ENCODE measurements at places on chromosomes 3 and 15.
A peak's percentile ranks its signal among the peaks of the same experiment; 100 is the strongest.

- no peak for DNase-seq
These were observed 214.6 kb upstream of the MDFIC2 start for GRCh38 chr3:70527026-70527425.

GRCh38 chr3:56801662-56802377 is at the start of gene ARHGEF3:
ARHGEF3 (minus strand) TSS chr3:56801949; CDS start chr3:56801798, 151 bp downstream.
- peak; percentile 73 for DNase-seq

DNA sequence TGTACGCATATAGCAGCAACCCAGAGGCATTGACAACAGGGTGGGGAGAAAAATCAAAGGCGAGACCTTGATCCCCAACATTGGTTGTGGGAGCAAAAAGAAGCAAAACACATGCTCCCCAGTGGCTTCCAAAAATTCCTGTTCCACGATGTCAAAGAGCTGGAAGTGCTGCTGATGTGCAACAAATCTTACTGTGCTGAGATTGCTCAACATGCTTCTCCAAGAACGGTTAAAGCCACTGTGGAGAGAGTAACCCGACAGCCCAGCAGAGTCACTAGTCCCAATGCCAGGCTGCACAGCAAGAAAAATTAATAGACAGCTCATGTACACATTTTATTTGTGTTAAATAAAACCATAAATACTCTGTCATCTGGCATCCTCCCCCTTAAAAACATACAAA is 179.9 kb upstream of the PFN2 start:
- no peak for DNase-seq

GRCh38 chr3:136690599-136690998 is 61.6 kb downstream of the STAG1 start:
- DNase-seq, result no peak

- DNase-seq, result no peak
These were observed 4.8 kb upstream of the MORC1 start for GRCh38 chr3:109122690-109123089.

DNA sequence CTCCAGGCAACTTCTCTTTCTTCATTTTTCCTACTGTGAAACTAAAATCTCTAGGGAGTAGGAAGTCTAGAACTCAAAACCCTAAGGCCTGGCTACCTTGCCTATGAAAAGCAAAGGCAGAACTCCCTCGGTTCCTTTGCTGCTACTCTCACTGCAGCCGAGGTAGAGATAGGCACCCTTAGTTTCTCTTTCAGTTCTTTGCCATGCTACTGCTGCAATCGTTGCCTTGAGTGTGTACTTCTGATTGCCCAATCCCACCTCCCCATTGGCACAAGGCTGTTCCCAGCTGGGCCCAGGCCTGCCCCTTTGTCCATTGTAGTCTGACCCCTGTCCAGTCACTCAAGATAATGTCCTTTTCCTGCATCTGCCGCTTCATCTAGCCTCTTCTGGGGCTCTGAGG is 92.3 kb upstream of the MRPS22 start:
- no peak for DNase-seq

- no peak for DNase-seq
These were observed 32.0 kb downstream of the PLA2G4D start for GRCh38 chr15:42062284-42062806.

DNA sequence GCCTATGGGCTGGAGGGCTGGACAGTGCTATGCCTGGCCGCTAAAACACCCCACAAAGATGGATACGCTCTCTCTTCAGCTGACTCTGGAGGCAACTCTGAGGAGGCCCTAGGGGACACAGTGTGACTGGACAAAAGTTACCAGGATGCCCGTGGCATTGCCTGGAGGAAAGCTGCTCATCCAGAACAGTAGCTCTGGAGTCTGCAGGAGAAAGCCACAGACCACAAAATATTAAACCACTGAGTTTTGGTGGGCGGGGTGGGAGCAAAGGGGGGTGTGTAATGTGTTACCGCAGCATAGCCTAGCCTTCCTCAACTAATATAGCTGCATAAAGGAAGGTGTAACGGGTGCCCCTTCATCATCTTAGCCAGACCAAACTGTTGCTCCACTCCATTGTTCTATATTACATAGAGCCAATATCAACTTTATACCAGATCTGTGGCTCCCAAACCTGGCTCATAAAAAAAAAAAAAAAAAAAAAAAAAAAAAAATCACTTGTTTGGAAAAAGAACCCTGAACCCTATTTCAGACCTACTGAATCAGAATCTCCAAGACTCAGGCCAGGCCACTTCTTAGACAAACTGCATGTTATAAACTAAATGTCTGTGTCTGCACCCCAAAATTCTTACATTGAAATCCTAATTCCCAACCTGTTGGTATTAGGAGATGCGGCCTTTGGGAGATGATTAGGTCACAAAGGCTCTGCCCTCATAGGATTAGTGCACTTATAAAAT is 132.6 kb downstream of the TNIK start:
- DNase-seq, result no peak

DNA sequence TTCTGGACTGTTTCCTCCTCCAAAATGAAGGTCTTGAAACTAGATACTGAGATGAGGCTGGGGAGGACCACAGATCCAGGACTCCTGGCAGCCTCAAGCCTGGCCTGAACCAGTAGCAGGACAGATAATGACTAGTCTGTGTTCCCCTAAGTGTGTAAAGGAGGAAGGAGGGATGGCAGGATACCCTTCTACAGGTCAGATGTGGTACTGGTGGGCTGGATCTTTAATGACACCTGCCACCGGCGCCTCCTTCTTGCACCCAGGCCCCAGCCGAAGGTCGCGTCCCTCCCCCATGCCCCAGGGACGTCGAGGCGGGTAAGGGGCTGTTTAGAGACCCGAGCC is 556 bp downstream of the USP19 start:
- DNase-seq, result no peak

DNA sequence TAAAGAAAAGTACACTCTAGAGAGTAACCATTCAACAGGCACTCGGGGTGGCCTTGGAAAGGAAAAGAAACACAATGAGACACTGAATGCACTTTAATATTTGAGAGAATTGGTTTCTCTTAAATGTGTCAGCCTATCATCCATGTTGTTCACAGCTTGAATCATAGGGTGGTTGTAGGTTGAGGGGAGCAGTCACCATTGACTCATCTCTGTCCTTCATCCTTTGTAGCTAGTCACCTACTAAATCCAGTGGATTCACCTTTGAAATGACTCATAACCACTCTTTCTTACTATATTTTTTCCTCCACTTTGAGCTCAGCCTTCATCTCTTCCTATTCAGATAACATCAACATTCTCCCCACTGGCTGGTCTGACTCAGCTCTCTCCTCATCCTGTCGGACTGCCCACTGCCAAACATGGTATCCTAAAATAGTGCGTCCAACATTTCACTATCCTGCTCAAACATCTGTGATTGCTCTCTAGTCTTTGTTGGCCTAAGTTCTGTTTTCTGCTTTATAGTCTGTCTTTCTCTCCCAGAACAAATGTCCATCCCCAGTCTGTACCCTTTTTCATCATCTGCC is 182.7 kb upstream of the GADL1 start:
- no peak for DNase-seq

DNA sequence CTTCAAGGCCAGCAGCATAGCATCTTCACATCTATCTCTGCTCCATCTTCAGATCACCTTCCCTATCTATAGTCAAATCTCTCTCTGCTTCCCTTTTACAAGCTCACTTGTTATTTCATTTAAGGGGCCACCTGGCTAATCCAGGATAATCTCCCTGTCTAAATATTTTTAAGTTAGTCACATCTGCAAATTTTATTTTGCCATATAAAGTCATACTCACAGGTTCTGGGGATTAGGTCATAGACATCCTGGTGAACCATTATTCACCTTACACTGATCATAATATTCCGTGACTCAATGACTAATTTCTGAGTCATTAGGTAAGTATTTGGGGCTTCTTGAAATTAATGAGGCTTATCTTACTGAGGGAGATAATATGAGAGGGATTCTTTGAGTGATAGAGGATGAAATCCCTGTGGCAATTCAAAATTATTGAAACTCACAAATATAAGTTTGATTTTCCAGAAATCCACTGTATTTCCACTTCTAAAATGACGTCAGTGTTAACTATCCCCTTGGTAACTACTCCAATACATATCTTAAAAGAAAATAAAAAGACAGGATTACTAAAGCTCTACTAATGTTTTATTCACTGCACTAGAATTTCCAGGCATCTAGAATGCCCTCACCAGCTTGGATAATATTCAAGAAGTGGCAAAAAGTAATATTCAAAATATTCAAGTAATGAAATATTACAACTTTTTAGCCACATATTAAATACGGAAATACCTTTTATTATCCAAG is 93.7 kb upstream of the RBMS3 start:
- no peak for DNase-seq

- DNase-seq, result no peak
These were observed 181.1 kb upstream of the C2CD4B start for GRCh38 chr15:62346168-62346567.

DNA sequence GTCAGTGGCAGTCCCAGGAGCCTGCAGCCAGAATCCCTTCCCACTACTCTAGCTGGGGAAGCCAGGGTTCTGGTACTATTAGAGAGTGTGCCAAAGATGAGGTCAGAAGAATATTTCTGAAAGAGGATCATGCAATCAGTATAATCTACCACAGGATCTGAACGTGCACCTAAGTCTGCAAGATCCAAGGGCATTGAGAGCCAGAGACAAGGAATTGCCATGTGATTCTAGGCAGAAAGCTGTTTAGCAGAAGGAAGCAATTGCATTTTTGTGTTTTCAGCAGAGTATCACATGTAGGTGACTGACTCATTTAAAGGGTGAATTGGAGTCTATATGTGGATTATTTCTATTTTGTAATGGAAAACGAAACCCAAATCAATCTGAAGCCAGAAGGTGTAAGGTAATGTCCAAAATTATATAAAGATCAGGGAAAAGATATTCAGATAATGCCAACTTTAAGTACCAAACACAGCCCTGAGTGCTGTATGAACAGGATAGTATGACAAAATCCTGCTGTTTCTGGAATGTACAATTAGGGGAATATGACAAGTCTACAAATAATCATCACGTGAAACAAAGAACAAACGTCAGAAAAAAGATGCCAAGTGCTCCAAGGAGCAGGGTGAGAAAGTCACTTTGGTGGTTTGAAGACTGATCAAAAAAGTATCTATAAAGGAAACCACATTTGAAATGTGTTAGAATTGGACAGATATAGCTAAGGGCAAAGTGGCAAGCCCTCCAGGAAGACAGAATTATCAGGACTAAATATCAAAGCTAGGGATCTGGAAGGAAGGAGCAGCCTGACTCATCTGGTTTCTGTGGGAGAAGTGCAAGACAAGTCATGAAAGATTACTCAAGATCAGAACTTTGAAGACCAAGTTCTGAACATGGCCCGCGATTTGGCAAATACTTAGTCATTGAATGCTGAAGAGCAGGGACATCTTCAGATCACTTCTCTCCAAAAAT is 1036.6 kb downstream of the NTRK3 start:
- DNase-seq, result no peak

GRCh38 chr3:99505646-99506269 is 132.6 kb upstream of the COL8A1 start:
- no peak for DNase-seq

GRCh38 chr3:105402287-105402801 is 35.6 kb downstream of the ALCAM start:
- no peak for DNase-seq

DNA sequence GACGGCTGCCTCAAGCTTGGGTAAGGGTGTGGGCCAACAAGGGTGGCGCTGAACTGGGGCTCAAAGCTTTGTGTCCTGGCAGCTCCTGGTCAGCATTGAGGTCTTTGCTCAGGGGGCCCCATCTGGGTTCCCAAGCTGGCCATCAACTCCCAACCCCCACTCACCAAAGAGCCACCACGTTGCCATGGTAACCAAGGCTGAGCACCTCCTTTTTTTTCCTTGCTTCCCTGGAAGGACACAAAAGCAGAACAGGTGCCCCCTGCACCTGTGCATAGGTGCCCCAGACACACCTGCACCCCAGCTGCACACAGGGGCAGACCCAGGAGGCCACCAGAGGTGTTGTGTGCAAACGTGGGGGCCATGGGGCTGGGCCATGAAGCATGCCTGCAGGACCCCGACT is 16.5 kb downstream of the UROC1 start:
- DNase-seq, result no peak

GRCh38 chr3:31449318-31449717 is 83.4 kb upstream of the STT3B start:
- no peak for DNase-seq

DNA sequence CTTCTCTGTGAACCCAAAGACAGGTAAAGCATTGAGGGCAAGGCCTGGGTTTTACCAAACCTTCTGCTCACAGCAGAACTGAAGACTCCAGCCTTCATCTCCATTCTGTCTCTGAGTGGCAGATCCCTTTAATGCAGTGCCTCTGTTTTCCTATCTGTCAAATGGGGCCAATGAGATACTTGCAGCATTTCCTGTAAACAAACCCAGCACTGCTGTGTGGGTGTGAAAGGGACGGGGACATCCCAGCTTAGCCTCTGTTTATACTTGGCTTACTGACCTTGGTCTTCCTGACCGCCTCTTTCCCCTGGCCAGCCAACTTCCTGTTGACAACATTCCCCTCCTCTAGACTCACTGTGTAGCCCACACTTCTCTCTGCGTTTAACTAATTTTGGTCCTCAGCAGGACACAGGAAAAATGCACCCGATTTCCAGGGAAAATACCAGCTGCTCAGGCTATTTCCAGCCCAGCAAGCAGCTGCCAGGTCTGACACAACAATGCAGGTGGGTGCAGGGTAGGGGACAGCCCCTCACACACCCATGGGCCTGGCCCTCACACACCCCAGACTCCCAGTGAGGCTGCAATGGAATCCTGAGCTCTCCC is 105.9 kb upstream of the HERC1 start:
- no peak for DNase-seq

GRCh38 chr15:90261811-90262210 is 3.7 kb upstream of the NGRN start:
- no peak for DNase-seq

DNA sequence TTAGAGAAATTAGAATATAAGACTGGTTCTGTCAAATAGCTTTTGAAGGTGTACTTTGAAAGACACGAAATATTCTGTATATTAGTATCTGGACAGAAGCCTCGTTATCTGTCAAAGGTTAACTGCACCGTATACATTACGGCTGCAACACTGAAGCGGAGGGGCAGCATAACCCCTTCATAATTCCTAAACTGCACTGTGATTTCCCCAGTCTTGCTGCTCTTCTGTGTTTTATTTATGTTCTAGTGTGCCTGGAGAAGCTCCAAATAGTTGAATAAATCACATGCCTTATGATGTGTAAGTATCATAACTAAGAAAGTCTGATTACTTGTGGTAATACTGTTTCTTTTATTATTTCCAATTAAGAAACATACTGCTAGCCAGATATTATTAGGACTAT is 285.7 kb upstream of the ROBO2 start:
- DNase-seq, result no peak

DNA sequence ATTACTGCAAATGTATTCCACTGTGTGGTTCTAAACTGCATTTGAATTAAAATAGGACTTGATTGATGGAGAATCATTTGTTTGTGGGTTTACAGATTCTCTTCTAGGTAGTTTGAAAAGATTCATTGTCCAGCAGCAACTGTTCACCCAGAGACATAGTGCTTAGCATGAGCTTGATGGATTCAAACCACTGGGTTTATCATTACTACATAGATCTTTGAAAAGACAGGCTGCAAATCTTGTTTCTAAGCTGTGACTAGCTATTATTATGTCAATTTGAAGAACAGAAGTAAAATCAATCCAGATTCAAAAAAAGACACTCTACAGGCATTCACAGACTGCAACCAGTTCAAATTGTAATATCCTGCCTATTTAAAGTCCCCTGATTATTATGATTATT is 49.8 kb downstream of the MBNL1 start:
- no peak for DNase-seq

Measured in stimulated activated CD8-positive, alpha-beta memory T cell treated with anti-CD3 and anti-CD28 coated beads, Interleukin-4, amount 100 ng/mL, for 1 hour (primary cell).